Calu3 (cell line): ENCODE measurements at places on chromosomes 6 and 20. TPM values are rescaled to one million over a fixed set of nuclear protein-coding genes. Genes with fewer than 3 reads are reported as not detected.

C20orf202 gene
- 0.22 TPM in 1 of 2 replicates, not detected in the other for total RNA-seq

STK38 gene
- total RNA-seq = 63.0 and 70.3 TPM in 2 replicates

BPIFB2 gene
- not detected in 2 replicates for total RNA-seq

DNA sequence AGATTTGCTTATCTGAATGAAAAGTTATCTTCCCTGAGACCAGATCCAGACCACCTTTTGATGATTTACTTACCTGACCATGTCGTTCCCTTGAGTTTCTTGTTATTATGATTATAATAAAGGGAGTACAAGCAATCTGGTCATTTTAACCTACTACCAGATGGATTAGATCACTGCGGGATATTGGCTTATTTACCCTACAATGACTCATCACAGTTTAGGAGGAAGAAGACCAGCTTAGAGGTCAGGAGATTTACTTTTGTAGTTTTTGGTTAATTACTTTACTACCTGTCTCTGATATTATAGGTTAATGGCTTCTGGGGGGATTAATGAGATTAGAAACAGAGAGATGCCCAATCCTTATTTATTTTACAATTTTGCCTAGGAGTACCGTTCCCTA, 10.7 kb downstream of the PKIB start:
- H3K27ac ChIP-seq = peak overlapping the region; percentile 24
- no peak for DNase-seq
- H3K4me1 ChIP-seq = peaks cover 31% of the 10 kb centered on the region
- H3K36me3 ChIP-seq = no peaks in the 10 kb centered on the region
- H3K27me3 ChIP-seq = no peaks in the 10 kb centered on the region

DNA sequence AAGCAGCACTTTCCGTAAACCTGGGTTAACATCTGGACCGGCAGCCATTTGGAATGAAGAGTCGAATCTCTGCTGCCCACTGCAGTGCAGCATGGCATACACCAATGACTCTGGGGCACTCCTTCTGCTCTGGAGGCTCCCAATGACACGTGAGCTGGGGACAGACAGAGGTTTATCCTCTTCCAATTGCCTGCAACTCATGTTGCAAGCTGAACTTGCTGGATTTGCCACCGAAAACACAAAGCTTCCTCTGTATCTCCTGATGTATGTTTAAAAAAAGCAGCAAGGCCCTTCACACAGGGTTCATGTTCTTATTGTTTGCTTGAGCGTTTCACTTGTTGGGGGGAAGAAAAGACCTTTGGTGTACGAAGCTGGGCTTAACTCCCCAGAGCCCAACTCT, 10.8 kb downstream of the NCOA5 start:
- H3K4me1 ChIP-seq = no peaks in the 10 kb centered on the region
- H3K27ac ChIP-seq = no peak overlapping the region
- DNase-seq = no peak
- no peak overlapping the region for H3K4me3 ChIP-seq
- H3K27me3 ChIP-seq = no peaks in the 10 kb centered on the region
- H3K36me3 ChIP-seq = no peaks in the 10 kb centered on the region

DNA sequence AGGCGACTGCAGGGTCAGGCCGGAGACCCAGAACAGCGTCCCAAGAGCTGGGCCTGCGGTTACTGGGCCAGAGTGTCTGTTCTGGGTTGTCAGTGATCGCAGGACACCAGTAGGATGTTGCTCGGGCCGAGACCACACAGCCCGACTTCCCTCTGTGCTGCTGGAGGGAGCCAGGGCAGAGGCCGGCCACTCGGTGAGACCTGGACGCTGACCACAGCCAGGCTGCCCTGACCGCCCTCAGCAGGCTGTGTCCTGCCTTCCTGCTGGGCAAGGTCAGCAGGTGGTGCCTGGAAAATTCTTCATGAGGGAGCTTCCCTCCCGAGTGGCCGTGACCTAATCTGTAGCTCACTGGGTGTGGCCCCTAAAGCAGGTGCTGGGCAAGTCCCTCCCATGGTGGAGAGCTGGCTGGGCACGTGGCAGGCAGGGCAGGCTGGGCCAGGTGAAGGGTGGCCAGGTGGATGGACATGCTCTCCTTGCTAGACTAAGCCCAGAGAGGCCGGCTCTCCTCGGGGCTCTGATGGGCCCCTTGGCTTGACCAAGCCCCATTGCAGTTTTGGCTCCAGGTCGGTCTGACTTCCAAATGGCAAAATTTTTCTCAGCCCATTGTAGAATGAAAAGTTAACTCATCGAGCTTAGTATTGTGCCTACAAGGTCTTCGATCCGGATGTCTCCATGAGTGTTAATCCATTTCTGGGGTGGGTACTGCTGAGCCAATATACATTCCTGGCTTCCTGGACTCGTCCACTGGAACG, 1.9 kb downstream of the SLCO4A1 start:
- H3K4me1 ChIP-seq = peaks cover 24% of the 10 kb centered on the region
- H3K4me3 ChIP-seq = peak overlapping the region; percentile 92
- H3K36me3 ChIP-seq = peaks cover 41% of the 10 kb centered on the region
- peak; percentile 57 for DNase-seq
- no peak overlapping the region for H3K27ac ChIP-seq

- no peak overlapping the region for H3K4me3 ChIP-seq
- no peaks in the 10 kb centered on the region for H3K36me3 ChIP-seq
- peaks cover 11% of the 10 kb centered on the region for H3K27me3 ChIP-seq
Observed at GRCh38 chr6:169188475-169188874, 65.2 kb downstream of the THBS2 start.

DNA sequence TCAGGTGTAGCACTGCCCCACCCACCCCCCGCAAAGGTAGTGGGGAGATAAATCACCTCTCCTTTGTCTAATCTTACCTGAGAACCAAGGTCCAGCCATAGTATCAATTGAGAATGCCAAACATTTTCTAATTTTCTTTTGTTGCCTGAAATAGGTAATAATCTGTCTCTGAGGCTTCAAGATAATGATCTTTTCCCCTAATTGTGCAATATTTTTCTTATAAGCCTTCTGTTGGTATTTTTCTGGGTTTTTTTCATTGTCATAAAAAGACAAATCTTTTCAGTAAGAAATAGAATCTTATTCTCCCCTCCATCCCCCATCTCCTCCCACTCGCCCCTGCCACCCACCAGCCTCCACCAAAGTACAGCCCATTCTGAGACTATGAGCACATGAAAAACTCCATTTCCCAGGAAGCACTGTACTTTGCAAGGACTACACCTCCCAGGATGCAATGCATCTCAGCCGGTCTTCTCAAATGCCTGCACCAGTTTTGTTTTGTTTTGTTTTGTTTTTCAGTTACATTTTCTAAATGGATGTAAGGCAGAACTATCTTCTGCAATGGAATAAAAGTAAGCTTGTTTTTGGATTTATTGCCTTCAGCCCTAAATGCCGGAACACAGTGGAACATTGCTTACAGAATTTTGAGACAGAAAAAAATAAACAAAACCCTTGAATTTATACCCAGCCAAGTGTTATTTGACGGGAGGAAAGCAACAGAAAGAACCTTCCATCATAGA, 268.0 kb downstream of the TFAP2A start:
- H3K4me1 ChIP-seq = no peaks in the 10 kb centered on the region
- H3K36me3 ChIP-seq = no peaks in the 10 kb centered on the region
- H3K27ac ChIP-seq = no peak overlapping the region
- H3K4me3 ChIP-seq = peak overlapping the region; percentile 61
- DNase-seq = peak; percentile 26

DNA sequence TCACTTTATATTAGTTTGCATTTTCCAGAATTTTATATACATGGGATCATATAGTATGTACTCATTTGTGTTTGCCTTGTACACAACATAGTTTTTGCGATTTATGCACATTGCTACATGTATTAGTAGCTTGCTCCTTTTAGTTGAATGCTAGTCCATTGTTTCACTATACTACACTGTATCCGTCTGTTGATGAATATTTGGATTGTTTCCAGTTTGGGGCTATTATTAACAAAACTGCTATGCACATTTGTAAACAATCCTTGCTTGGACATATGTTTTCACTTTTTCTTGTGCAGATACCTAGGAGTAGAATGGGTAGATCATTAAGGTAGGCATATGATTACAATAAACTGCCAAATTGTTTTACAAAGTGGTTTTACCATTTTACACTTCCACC, 3.9 kb upstream of the LRRC1 start:
- no peak overlapping the region for H3K4me3 ChIP-seq
- no peaks in the 10 kb centered on the region for H3K27me3 ChIP-seq
- no peak overlapping the region for H3K27ac ChIP-seq

DNA sequence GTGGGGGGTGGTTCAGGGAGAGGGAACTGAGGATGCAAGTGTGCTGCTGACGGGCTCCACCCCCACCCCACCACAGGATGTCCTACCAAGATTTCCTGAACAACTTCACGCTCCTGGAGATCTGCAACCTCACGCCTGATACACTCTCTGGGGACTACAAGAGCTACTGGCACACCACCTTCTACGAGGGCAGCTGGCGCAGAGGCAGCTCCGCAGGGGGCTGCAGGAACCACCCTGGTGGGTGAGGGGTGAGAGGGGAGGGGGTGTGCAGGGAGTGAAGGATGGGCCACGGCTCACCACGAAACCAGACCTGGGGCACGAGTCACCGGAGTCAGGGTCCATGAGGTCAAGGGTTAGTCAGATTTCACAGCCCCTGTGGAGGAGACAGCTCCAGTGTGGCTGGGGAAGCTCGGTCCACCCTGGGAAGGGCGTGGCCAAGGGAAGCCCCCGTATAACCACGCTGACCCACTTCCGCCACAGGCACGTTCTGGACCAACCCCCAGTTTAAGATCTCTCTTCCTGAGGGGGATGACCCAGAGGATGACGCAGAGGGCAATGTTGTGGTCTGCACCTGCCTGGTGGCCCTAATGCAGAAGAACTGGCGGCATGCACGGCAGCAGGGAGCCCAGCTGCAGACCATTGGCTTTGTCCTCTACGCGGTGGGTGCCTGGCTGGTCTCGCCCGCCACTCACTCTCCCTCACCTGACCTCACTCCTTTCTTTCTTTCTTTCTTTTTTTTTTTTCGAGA, 18.3 kb downstream of the CAPN11 start:
- peaks cover 21% of the 10 kb centered on the region for H3K27me3 ChIP-seq
- H3K4me3 ChIP-seq = no peak overlapping the region
- no peaks in the 10 kb centered on the region for H3K36me3 ChIP-seq
- DNase-seq = no peak
- peaks cover 22% of the 10 kb centered on the region for H3K4me1 ChIP-seq

GRCh38 chr20:61391812-61392520, 139.9 kb downstream of the CDH4 start:
- no peaks in the 10 kb centered on the region for H3K36me3 ChIP-seq
- H3K4me3 ChIP-seq = no peak overlapping the region
- no peak overlapping the region for H3K27ac ChIP-seq
- H3K4me1 ChIP-seq = no peaks in the 10 kb centered on the region
- DNase-seq = no peak

DNA sequence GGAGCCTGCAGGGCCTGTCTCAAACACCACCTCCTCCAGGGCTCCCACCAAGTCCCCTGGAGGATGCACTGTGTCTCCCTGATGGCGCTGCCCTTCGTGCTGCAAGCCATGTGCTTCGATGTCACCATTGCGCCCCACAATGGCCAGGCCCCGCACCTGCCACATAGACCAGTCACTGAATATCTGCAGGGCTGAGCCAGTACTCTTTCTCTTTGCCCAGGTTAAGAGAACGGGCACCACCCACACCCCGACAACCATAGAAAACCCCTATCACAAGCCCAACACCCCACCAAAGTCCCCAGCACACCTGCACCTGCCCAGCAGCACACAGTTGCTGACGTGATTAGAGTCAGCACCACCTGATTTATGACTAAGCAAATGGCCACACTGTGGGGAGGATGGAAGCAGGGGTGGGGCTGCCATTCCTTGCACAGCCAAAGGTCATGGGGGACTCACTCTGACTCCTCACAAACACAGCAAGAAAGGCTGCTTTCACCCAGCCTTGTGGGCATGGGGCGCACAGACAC, 104.3 kb downstream of the SLC23A2 start:
- H3K4me1 ChIP-seq = peaks cover 34% of the 10 kb centered on the region
- no peak overlapping the region for H3K4me3 ChIP-seq
- DNase-seq = no peak
- H3K27ac ChIP-seq = peak overlapping the region; percentile 34
- no peaks in the 10 kb centered on the region for H3K27me3 ChIP-seq

DNA sequence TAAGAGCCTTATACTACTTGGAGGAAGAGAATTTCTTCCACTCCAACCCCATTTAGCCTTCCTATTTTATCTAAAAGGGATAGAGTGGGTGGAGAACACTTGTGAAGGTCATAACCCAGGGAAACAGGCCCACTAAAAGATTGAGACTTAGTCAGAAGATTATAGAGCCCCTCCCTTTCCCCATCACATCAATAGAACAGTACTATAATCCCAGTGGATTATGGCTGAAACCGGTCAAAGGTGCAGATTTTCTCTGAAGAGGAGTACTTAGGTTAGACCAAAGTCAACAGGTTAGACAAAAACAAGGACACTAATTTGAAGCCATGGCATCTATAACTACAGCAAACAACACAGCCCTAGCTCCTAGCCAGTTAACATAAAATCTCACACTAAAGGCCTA, 330.9 kb upstream of the NOX3 start:
- DNase-seq = no peak
- no peaks in the 10 kb centered on the region for H3K27me3 ChIP-seq
- peaks cover 31% of the 10 kb centered on the region for H3K4me1 ChIP-seq
- H3K27ac ChIP-seq = no peak overlapping the region

- H3K36me3 ChIP-seq = no peaks in the 10 kb centered on the region
- H3K27me3 ChIP-seq = no peaks in the 10 kb centered on the region
- no peak overlapping the region for H3K27ac ChIP-seq
- DNase-seq = no peak
- H3K4me1 ChIP-seq = peaks cover 7% of the 10 kb centered on the region
Observed at GRCh38 chr6:77019081-77019480, 444.2 kb downstream of the HTR1B start.

DNA sequence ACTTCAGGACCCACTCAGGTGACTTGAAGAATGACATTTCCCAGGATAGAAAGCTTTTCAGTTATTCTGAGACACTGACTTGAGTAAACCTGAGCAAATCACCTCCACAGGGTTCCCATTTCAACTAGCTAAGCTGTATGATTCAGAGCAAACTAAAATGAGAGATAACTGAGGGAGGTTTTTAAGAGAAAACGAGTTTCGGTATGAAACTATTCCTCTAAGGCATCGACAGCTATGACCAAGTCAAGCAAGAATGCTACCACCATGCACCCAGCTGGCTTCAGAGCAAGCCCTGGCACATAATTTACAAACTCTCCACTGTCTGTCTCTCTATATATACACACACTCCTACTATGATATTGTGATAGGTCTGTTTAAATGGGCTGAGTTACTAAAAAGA, 75.4 kb downstream of the PERP start:
- peaks cover 25% of the 10 kb centered on the region for H3K4me1 ChIP-seq
- DNase-seq = no peak
- no peaks in the 10 kb centered on the region for H3K27me3 ChIP-seq
- peaks cover 7% of the 10 kb centered on the region for H3K36me3 ChIP-seq
- no peak overlapping the region for H3K4me3 ChIP-seq

DNA sequence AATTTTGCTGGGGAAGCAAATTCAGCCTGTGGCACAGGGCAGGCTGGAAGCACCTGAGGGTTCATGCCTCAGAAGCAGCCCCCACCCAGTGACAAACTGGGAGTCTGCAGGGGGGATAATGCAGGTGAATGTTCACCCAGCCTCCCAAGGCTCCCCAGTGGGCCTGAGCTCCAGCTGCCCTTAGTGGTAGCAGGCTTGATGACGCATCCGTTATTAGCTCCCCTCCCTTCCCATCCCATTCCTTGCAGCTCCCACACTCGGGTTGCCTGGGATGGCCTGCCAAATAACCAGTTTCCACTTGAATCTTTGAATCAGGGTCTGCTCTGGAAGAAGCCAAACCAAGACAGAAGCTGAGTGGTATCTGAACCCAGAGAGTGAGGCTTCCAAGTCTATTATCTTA, 15.8 kb downstream of the KCNK15 start:
- peaks cover 11% of the 10 kb centered on the region for H3K4me1 ChIP-seq
- peaks cover 87% of the 10 kb centered on the region for H3K27me3 ChIP-seq
- no peak overlapping the region for H3K27ac ChIP-seq
- H3K4me3 ChIP-seq = no peak overlapping the region
- no peak for DNase-seq
